Stimulated activated CD4-positive, alpha-beta T cell treated with anti-CD3 and anti-CD28 coated beads, Interleukin-12 subunit alpha, Interleukin-12 subunit beta, amount 100 ng/mL, for 4 hours (primary cell): ENCODE measurements at places on chromosomes 11 and 22.

DNA sequence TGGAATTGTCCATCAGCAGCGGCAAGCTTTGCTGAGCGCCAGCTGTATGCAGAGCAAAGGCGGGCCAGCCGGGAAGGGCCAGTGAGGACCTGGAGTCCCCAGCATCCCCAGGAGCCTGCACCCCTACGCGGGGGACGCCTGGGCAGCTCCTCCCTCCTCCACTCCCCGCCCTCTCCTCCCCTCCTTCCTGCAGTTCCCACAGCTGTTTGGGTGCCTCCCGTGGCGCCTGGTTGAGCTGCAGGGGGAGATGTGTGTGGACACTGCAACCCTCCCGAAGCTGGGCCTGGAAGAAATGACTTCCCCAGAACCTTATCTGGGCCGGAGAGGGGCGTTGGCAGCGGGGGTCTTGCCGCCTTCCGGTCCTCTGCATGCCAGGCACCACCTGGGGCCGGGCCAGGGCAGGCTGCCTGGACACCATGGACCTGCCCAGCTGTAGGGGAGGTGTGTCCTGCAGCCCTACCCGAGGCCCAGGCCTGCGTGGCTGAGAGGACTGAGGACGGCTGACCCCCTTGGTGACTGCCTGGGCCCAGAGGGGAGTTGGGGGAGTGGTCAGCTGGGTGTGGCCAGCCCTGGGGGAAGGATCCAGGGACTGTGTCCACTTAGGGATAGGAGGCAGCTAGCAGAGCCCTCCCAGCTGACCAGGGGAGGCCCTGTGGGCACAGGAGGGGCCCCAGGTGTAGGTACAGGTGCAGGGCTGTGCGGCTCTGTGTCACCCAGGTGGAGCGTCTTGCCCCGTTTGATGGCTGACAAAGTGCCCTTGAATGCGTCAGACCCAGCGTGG is 16.8 kb upstream of the MUC6 start:
- no peak for DNase-seq

DNA sequence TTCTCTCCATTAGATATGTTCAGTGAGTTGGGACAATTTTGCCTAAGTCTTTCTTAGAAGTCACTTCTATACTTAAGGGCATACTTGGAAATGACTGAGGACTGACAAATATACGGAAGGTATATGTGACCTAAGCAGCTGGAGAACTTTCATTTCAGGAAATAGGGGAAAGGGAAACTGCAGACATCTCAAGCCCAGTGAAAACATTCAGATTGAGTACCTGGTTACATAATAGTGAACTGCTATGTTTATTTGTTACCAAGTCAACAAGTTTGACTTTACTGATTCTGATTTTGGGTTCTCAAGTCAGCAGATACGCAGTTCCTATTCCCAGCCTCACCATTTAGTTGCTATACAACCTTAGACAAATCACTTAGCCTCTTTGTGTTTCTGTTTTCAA is 1173.9 kb downstream of the LRRC4C start:
- DNase-seq: no peak

DNA sequence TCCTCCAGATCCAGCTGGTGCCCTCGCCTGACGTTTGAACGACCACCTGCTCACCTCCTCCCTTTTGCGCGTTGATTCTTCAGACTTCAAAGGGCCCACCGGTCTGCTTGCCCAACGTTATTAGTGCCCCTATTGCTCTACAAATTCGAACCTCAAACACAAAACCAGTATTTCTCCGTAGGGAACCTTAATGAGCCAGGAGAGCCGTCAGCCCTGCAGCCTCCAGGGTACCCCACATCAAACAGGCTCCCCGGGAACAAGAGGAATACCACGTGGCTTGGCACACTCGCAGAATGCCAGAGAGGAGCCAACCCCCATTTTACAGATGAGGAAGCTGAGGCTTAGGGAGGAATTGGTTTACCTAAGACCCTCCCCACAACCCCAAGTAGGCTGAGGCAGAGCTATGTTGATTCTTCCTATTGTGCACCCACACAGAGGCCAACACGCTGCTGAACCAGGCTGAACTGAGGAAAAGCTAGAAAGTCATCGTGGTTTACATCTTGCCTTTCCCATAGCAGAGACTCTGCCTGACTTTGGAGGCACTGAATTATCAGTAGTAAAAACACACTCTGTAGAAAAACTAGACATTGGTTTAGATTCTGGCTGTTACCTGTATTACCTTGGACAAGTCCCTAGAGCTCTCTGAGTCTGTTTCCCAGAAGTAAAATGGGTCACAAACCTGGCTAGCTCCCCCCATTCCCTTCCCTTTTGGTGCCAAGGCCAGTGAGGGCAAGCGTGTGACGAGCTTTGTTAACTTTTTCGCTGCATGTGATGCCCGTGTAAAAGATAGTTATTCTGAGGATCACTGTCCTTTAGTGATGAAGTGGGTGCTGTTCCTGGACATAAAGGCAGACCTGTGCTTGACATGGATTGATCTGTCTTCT is 764 bp downstream of the TKFC start:
- DNase-seq: no peak

DNA sequence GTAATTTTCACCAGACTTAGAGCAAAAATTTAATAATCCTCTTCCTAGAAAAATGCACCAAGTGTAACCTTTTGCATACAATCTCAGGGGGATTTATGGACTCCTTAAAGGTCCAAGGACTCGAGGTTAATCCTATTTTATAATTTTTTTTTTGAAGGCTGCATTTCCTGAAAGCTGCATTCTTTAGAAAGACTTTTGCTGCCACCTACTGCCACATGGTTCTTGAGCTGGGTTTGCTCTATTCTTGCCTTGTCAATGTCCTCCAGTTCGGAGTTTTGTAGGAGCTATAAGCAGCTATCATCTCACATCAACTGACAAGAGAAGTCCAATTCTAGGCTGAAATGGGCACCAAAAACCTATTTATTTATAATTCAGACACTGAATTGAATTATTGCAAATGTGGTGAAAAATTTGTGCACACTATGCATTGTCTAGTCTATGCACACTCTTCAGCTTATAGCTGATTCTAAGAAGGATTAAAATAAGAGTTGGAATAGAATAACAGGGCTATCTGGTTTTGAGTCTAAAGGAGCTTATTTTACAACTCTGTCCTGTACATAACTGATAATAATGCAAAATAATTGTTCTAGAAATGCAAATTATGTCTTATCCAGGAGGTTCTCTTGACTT is 31.3 kb downstream of the TRAF6 start:
- DNase-seq: no peak

GRCh38 chr22:48853627-48854240 is 973.9 kb downstream of the BRD1 start:
- DNase-seq: no peak

- no peak for DNase-seq
Measured at GRCh38 chr11:86869531-86869930, 69.2 kb downstream of the PRSS23 start.

DNA sequence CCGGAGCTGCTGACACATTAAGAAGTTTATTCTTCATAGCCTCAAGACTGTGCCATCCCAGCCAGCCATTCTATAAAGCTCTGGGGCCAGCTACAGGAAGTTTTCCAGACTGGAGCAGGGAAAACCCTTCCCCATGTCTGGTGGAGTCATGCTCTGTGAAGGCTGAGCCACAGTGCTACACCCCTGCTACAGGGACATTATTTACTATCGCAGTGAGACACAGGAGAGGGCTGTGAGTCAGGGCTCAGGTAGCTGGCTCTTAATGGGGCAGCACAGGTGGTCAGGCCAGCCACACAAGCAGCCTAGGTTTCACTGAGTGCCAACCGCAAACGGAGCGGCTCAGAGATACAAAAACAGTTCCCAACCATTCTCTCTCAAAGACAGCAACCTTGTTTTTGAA is 12.1 kb downstream of the HPS4 start:
- no peak for DNase-seq

DNA sequence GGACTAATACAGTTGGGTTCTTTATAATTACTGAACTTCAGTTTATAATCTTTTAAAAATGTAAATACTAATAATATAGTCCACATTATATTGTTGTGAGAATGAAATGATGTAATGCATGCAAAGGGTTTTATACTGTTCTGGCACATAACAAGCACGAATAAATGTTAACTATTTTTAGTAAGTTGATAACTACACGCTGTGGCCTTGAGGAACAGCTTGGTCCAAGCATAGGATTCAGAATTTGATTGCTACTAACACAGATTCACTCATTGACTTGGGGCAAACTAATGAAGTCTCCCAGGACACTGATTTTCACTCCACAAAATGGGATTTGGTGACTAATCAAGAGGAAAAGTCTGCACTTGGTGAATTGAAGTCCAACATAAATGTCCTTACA is 38.3 kb downstream of the KCNA4 start:
- DNase-seq: no peak

DNA sequence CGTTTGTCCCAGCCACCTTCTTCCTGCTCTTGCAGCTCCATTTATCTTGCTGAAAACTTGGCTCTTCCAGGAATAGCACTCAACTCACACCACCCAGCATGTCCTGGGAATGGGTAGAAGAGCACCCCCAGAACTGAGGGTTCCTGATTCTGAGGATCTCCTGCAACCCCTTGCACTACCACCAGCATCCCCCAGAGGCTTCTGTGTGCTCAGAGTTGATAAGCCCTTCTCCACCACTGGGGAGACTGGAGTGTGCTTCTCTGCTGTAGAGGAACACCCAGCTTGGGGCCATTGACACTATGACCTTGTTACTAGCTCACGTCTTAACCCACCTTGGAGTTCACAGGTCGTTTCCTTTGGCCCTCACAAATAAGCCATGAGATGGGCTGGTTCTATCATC is 121.0 kb downstream of the GRIK4 start:
- no peak for DNase-seq

- DNase-seq: no peak
Measured at GRCh38 chr22:41239443-41240128, 1.1 kb downstream of the CHADL start.

- no peak for DNase-seq
Measured at GRCh38 chr22:42932197-42932519, 75.1 kb upstream of the ARFGAP3 start.
